H9 (cell line): ENCODE measurements at places on chromosomes 5 and 9.

- no peak for DNase-seq
Observed at GRCh38 chr9:126902210-126902609, 12.4 kb upstream of the RALGPS1 start.

GRCh38 chr5:54630738-54631359 lies 113.3 kb downstream of the SNX18 start:
- DNase-seq = no peak

GRCh38 chr5:4233671-4234070 lies 638.0 kb downstream of the IRX1 start:
- no peak for DNase-seq

DNA sequence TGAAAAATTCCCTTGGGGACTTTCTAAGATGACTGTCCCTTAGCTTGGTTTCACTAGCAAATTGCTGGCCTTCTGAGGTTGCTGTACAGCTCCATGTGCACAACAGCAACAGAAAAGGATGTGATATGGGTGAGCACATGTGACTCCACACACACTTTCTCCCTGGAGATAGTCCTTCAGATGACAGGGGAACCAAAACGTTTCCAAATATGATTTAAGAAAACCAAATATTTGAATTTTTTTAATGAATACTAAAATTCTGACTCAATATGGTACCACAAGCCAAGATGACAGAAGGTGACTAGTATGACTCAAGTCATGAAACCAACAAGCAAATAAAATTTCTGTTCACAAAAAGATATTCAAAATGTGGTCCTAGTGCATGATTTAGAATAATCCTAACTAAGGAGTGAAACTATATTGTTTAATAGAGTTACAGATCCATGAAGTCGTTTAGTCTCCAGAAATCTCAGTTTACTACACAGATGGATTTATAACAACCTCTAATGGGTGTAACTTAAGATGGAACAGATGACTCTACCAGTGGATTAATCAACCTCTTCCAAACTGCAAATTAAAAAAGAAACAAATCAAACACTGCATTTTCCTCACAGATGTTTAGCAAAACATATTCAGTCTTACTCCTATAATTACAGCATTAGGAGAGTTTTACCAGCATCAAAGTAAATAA lies 144.8 kb upstream of the PIK3R1 start:
- no peak for DNase-seq

- DNase-seq = no peak
Observed at GRCh38 chr5:55920784-55921183, 69.6 kb downstream of the IL31RA start.

DNA sequence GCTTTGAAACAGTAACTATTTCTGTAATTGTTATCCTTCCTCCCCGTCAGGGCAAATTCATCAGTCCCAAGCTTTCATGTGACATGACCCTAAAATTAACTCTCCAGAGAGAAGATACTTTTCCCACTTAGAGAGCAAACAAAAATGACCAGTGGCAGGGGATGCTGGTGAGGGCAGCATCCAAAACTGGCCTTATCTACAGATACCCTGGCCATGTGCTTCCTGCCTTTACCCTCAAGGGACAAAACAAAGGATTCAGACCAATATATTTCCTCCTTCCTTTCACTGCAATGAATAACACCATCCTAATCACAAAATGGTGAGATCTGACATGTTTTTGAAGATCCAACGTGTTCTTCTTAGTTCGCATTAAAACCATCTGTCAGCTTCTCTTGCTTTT lies 267.2 kb downstream of the MAN2A1 start:
- DNase-seq = no peak

DNA sequence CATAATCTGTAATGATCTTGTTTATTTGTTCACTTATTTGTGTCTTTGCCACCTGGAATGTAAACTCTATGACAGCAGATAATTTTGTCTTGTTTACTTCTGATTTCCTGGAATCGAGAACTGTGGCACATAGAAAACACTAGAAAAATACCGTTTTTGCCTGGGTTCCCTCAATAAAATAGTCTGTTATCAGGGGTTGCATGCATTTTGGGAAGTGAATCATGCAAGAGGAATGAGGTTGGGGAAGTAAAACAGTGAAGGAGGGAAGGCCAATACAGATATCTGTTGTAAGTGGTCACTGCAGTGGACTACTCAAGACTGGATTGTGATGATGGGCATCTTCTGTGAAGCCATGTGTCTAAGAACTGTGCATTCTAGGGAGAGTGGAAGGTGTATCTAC lies 45.2 kb upstream of the IL6ST start:
- no peak for DNase-seq

DNA sequence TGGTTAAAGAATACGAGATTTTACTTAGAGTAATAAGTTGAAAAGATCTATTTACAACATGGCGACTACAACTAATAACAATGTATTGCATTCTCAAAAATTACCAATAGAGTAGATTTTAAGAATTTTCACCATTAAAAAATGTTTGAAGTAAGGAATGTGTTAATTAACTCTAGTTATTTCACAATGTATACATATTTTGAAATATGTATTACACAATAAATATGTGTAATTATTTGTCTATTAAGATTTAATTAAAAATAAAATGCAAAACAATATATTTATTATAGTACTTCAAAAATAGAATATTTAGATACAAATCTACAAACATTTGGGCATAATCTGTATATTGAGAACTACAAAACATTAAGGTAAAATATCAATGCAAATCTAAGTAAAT lies 1326.3 kb upstream of the CDH6 start:
- DNase-seq = no peak

GRCh38 chr9:96574931-96575351 lies 44.7 kb downstream of the CDC14B start:
- DNase-seq = no peak
